NCI-H446 (cell line): ENCODE measurements at places on chromosomes 3 and 15.

DNA sequence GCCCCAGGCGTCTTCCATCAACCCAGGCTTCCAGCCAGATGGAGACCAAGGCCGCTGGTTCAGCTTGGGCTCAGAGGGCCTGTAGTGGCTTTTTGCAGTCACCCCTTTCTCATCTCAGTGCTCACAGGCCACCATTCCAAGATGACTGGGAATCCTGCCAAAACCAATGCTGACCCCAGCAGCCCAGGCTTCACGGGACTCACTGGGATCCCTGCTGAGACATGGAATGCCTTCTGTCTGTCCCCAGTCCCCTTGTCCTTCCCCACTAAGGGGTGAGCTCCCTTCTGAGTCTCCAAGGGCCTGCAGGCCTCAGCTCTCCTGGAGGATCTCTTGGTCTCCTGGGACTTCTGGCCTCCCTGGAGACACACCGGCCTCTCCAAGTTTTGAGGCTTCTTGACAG, 77.4 kb upstream of the SEC13 start:
- DNase-seq, result no peak

GRCh38 chr3:17678116-17678741, 64.2 kb downstream of the TBC1D5 start:
- no peak for DNase-seq

DNA sequence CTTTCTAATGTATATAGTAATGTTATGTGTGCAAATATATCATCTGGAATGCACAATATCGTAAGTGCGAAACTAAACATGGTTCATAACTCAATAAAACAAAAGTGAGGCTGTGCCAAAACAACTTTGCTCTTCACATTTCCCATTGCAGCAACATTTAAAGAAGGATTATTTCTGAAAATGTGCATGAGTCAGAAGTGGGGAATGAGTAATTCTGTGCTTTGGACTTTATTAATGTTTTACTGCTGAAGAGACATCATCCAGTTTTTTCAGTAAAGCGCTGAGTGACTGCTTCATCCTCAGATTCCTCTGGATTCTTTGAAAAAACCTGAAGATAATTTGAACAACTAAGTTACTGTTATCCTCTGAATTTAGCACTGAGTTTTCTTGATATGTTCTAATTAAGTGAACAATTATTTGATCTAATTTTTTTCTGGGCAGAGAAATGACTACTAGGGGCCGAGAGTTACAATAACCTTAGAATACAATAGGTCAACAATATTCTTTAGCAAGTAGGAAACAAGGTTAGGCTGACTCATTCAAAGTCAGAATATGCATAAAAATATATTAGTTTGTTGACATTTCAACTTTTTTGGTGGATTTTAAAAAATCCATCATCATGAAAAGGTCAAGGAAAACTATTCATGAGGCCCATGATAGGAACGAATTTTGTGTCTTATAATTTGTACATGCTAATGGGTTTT, 20.0 kb upstream of the PLCL2 start:
- no peak for DNase-seq

DNA sequence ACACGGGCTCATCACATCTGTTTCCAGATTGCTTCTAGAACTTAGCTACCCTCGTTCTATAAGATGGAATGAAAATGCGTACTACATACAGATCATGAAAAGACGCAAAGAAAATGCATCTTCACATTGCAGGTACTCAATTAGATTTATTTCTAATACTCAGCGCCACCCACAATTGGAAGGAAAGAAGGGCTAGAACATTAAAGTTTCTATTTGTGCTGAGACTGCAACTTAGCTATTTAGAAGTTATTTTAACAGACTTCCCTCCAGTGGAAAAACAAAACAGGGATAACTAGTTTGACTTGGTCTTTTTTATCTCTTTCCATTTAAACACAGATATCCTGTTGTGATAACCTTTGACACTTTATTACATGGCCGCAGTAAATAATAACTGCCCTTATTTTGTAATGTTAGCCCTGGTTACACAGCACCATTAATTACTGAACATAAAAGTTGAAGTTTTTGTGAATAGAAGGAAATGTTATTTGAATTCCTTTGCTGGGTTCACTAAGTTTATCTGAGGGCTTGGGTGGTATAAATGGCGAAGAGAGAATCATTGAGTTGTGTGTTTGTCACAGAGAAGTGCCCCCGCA, 86.9 kb upstream of the SLC25A26 start:
- no peak for DNase-seq

DNA sequence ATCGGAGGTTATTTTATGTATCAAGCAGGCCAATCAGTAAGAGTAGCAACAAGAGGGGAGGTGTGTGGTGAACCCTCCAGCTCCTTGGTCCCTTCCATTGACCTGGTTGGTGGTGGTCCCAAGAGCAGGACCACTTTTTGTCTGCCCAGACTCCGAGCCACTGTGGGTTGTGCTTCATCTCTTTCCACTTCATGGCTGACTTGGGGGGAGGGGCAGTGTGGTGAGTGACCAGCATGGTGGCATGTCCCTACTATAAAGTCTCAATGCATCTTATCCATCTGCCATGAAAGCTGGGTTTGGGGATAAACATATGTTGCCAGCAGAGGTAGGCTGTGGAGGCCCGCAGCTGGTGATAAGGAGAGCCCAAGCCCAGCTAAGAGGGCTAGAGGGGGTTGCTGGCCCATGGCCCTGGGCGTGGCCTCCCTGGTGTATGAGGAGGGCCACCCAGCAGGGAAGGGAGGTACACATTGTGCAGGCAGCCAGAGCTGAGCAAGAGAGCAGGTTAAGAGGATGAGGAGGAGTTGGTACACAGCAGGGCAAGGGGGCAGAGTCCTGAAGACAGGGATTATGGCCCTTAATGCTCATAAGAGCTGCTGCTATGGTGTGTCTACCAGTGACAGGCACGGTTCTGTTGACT, 7.0 kb downstream of the AEN start:
- DNase-seq, result no peak

DNA sequence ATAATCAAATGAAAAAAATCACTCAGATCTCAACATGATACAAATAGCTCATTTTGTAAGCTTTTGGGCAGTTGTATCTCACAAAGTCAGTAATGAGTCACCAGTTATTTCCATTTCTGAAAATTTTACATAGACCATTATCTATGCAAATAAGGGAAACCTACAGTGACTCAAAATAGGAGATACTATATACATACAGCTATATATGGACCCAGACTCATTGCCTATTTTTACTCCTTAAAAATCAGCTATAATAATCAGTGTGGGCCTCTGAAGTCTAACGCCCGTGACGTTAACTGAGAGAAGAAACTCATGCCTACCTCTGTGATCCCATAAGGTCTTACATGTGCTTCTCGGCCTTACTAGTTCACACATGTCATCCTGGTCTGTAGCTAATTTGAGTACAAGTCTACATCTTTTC, 31.6 kb downstream of the LRIG1 start:
- no peak for DNase-seq

- no peak for DNase-seq
Measured at GRCh38 chr15:90681056-90681455, 36.1 kb upstream of the BLM start.

DNA sequence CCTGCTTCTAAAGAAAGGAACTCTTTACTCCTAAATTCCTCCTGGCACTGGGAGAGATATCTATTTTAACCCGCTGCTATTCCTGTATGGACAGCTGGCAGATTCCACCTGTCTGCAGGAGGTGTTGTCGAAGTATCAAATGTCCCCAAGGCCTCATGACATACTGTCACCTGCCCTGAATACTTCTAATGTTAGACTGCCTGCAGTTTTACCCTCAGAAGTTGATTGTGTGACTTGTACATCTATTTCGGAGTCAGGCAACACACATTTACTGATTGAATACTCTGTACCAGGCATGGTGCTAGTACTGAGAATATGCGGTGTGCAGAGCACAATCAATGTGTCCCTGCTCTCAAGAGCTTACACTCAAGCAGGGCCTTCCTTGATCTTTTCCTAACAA, 38.6 kb downstream of the PDZRN3 start:
- no peak for DNase-seq

- DNase-seq, result no peak
Measured at GRCh38 chr15:98997755-98998154, 9.8 kb downstream of the PGPEP1L start.

- DNase-seq, result no peak
Measured at GRCh38 chr15:58203537-58203936, 65.4 kb downstream of the AQP9 start.

DNA sequence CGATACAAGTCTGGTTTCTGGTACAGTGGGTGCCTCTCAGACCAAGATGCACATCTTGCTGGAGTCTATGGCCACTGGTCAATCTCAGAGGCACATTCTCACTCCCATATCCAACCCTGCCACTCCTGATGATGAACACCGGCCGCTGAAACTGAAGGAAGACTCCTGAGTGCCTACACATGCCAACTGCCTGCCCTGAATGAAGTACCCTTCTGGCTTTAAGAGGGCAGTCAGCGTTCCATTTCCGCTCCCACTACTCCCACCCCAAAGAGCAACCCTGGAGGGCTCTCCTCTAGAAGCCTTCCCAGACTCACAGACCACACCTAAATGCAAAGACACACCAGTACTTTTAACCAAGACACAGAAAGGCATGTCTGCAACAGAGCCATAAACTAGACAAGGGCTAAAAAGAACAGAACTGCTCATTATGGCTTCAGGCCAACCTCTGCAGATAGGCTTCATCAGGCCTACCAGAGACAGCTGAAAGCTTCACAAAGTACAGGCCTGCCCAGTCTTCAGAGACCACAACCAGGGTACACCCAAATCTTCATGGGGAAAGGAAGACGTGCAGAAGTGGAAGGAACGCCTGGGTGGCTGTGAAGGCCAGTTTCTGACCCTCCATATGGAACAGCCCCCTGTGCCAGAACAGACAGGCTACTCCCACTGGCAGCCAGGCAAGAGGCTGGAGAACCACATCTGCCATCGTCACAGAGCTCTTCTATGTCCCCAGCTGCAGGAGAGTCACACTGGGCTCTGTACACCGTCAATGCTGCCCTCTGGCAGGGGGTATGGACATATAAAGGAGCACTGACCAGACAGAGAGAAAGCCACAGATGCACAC, 14.3 kb downstream of the ANP32A start:
- no peak for DNase-seq

DNA sequence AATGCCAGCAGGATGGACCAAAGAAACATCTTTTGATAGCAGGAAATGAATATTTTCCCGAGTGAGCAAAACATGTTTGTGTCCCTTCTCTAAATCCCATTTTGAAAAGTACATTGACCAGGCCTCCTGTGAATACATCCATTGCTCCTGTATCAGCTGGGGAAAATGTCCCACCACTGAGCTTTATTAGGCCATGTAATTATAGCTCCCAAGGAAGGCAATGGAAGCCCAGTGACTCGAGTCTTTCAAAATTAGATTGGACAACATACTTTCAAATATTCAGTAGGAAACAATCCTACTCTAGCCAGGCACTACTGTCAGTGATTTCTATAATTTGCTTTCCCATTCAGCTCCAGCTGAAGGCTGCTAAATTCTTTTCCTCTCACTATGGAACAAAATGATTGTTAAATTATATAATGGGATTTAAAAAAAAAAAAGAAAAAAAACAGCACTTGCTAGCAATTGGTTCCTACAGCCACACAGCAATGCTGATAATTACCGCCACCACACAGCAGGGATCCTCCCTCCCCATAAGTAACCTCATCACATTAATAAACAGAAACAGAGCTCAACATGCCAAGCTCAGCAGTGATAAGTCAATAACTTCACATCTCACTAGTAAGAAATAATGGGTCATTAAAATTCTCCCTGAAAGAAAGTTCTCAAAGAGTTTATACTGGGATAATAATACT, 172.4 kb upstream of the SLC2A2 start:
- DNase-seq, result peak; percentile 45

DNA sequence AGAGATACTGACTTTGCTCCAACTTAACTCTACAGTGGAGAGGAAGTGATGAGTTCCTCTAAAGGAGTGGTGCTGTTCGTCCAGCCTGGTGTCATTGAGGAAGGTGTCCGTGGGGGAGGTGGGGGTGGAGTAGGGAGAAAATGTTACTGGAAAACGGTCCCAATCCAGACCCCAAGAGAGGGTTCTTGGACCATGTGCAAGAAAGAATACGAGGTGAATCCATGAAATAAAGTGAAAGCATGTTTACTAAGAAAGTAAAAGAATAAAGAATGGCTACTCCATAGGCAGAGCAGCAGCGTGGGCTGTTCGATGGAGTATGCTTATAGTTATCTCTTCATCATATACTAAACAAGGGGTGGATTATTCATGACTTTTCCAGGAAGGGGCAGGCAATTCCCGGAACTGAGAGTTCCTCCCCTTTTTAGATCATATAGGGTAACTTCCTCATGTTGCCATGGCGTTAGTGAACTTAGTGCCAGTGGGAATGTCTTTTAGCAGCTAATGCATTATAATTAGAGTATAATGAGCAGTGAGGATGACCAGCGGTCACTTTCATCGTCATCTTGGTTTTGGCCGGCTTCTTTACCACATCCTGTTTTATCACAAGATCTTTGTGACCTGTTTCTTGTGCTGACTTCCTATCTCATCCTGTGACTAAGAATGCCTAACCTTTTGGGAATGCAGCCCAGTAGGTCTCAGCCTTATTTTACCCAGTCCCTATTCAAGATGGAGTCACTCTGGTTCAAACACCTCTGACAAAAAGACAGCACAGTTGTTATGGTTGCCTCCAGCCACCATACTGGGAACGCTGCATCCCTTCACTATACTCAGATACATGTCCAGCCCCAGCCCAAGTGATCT, 38.6 kb downstream of the CLEC3B start:
- DNase-seq, result no peak
